Choroid plexus epithelial cell (primary cell): ENCODE measurements at places on chromosomes 12 and 14.

GRCh38 chr12:108033090-108033489 lies 96.0 kb upstream of the WSCD2 start:
- DNase-seq = no peak

DNA sequence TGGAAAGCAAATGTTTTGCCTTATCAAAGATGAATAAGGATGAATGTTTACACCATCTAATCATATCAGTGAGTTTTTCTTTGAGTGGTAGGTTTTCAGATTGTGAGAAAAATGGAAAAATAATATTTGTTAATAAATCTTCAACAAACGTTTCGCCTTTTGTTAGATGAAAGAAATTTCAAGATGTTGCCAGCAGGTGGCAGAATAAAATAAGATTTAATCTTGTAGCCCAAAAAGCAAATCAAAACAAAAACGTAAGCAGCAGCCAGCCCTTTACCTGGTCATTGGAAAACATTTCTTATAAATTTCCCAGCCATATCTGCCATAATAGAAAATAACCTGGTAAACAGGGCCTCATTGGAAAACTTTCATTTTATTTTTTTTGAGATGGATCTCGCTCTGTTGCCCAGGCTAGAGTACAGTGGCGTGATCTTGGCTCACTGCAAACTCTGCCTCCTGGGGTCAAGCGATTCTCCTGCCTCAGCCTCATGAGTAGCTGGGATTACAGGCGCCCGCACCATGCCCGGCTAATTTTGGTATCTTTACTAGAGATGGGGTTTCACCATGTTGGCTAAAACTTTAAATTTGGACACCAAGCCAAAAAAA lies 15.4 kb upstream of the TMEM120B start:
- DNase-seq = peak; percentile 69

- no peak for DNase-seq
Measured at GRCh38 chr12:52772772-52773171, 4.4 kb downstream of the KRT76 start.

GRCh38 chr12:105677672-105678071 lies 347.2 kb downstream of the C12orf75 start:
- no peak for DNase-seq

DNA sequence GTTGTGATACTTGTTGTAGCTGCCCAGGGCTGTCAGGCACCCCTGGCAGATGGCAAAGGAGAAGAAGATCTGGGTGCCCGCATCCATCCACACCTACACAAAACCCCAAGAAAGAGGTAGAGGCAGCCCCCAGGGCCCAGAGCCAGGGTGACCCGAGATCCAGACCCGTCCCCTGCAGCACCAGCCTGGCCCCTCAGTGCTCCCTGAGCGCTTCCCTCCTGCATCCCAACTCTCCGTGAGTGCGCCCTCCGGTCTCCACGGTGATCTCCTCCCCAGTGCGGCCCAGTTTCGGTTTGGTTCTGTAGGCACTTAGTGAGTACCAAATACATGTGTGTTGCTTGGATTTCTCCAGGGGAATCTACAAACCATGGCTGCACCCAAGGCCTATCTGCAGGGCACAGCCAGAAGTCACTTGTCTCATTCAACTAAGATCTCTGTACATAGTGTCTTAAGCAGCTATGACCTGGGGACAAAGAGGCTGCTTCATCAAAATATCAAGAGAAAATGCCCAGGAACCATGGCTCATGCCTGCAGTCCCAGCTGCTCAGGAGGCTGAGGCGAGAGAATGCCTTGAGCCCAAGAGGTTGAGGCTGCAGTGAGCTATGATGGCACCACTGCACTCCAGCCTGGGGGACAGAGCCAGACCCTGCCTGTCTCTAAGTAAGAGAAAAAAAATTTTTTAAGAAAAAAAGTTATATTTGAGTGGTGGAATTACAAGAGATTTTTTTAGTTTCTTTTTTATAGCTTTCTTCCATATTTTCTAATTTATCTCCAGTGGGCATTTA lies 15.9 kb downstream of the SLC6A12 start:
- DNase-seq = no peak

GRCh38 chr12:51827925-51828818 lies 20.3 kb downstream of the FIGNL2 start:
- DNase-seq = peak; percentile 31

- DNase-seq = peak; percentile 79
Measured at GRCh38 chr12:53190108-53190729, 9.5 kb upstream of the CSAD start.

GRCh38 chr12:100186071-100186470 lies 14.5 kb upstream of the ACTR6 start:
- no peak for DNase-seq

DNA sequence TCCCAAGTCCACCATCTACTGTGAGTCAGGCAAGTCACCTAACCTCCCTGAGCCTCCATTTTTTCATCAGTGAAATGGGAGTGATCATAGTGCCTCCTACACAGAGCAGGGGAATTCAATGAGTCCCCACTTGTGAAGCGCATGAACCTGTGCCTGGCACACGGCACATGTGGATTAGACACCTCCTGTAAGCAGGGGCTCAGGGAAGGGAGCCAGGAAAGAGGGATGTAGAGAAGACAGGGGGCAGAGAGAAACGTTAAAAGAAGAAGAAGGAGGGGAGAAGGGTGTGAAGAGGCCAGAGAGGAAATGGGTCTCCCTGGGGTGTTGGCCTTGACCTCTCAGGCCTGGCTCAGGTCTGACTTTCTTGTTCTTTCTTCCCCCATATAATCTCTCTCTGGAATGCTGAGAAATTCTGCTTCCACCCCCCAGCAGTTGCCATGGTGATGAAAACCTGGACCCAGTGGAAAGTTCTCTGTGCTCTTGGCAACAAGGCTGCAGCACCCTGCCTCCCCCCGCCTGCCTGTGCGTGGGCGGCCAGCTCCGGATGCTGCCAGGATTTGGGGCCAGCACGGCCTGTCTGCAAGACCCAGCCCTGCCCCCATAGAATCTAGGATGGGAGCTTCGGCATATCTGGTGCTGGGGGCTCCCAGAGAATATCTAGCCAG lies 94.5 kb downstream of the CALM1 start:
- peak; percentile 88 for DNase-seq

GRCh38 chr12:101824831-101825230 lies 5.9 kb downstream of the GNPTAB start:
- DNase-seq = no peak

DNA sequence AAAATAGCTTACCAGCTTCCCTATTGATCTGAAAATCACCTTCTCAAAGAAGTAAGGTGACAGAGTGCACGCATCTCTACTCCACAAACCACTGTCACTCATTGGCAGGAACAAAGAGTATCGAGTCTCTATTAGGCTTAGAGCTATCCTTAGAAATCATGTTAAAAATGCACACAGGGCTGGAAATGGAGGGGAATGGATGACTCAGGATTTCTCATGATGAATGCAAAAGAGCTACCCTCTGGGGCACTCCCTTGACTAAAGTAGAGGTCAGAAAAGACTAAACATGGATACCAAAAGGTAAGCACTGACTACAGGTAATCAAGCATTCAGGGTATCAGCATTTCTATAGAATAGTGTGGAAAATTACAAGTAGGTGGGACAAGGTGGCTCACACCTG lies 96.1 kb upstream of the ANO4 start:
- no peak for DNase-seq

- peak; percentile 67 for DNase-seq
Measured at GRCh38 chr14:70782361-70782760, 27.0 kb downstream of the MAP3K9 start.

DNA sequence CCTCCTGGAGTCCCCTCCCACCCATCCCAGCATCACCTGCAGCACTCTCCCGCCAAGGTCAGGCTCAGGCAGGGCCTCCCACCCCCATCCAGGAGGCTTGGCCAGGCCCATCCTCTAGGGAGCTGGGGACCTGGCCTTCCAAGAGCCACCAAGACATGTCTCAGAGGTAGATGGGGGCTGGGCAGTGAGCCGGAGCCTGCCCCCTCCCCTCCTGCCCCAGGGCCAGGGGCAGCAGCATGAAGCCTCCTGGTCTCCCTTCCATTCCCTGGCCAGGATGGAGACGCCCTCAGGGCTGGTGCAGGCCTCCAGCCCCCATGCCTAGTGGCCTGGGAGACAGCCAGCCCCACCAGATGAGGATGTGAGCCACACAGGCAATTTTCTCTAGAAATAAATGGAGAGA lies 69.3 kb upstream of the C14orf180 start:
- DNase-seq = no peak

DNA sequence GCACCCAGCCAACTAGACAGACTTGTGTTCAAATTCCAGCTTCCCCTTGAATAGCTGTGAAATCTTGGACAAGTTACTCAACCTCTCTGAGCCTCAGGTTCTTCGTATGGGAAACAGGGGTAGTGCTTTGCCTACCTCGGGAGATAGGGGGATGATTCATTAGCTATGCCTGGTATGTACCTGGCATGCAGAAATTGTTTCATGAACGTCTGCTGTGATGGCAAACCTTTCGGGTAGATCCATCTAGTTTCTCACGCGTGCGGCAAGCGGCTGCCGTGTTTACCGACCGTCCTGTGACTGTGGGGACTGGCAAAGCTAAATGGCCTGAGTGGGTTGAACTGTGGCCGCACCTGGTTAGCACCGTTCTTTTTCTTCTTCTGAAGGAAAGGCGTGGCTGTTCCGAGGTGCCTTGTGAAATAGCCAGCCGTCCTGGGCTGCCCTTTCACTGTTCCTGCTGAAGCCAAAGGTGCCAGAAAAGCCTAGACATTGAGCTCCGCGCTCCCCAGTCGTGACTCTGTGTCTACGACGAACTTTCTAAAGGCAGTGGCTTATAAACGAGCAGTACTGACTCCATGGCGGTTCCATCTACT lies 40.6 kb upstream of the MED13L start:
- DNase-seq = no peak

DNA sequence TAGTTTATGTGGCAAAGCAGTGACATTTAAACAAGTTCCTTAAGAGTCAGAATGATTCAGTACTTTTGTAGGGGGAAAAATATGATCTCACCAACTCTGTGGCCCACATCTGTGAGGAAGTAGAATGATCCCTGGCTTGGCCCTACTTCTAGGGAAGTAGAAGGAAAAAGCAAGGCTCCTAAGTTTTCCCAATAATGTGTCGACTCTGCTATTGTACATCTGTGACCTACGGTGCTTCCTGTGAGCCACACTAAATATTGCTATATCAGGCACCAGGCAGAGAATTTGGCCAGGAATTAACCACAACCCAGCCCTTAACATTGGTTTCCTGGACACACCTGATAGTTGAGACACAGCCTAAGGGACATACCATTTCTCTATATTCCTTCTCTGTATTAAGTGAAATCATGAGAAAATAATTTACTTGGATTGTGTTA lies 9.3 kb upstream of the NID2 start:
- no peak for DNase-seq

- no peak for DNase-seq
Measured at GRCh38 chr14:63910583-63911363, 58.0 kb downstream of the SYNE2 start.

- DNase-seq = peak; percentile 80
Measured at GRCh38 chr12:6061660-6062059, 62.8 kb downstream of the VWF start.

DNA sequence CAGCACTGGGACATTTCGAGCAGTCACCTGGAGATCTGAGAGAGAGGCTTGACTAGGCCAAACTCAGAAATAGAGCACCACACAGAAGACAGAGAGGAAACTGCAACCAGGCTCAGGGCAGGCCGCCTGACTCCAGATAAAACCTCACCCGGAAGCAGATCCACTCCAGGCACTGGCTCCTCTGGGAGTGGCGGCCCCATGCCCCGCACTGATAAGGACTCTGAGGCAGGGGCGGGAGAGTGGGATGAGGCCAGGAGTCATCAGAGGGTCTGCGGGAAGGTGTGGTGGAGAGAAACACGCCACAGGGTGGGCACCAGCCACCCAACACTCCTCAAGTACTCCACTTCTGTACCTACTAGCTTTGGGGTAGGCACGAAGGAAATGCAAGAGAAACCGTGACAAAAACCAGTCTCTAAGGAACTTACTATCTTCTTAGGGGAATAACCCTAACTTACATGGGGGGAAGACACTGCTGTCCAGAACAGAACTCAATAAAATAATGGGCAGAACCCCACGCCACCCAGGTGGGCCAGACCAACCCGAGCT lies 71.3 kb downstream of the CHGA start:
- DNase-seq = no peak

- DNase-seq = no peak
Measured at GRCh38 chr14:76163668-76164363, 12.1 kb downstream of the GPATCH2L start.

DNA sequence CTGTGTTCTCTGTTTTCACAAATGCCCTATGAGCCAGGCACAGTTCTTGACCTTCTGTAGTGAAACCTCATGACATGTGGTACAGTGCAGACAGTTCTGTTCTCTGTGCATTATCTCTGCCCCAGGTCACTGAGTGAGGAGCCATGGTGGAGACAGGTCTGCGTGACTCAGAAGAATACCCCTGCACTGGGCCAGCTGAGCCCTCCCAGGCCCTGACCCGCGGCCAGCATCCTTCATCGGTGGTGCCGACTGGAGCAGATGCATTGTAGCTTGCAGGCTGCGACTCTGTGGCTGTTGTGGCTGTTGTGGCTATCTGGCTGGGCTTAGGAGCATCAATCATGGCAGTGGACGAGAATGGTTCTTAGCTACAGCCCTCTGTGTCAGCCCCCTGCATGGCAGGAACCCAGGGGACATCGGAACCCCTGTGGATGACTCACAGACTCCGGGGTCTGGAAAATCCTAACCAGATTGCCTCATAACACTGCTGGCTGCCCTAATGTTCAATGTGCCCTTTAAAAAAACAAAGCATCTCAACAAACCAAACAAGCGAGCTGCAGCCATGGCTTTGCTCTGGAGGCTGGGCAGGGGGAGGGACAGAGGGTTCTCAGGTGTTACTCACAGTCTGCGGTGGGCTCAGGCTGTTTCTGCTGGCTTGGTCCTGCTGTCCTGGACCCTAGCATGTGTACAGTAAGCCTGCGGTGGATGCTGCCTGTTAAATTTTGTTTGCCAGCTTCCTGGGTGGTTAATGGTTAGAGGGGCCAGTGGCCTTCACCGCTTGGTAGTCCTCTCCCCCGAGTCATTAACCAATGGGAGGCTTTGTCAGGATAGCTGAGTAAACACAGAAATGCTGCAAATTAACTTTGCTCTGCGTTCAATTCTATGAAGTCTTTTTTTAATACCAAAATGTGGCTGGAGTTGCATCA lies at the start of gene SERPINA6:
Gene SERPINA6, minus strand, starts transcription at position 689 of the 923 bp plus-strand sequence. CDS start 8,688 bp downstream, outside the sequence.
- DNase-seq = peak; percentile 78

DNA sequence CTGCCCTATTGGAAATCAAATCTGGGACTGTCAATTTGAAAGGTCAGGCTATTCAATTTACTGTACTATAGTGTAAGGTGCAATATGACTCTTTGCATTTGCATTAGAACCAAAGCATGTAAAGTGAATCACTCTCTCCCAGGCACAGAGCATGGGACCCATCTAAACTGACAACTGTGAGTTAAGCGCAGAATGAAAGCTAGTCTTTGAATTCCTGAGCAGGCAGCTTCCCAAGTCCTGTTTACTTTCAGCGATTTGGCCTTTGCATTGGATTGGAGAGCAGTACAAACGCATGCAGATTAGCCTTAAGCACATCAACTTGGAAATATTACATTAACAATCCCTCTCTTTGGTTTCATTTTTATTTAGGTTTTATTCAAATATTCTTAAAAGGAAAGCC lies 74.6 kb downstream of the RERG start:
- peak; percentile 17 for DNase-seq

- DNase-seq = no peak
Measured at GRCh38 chr14:45133683-45134050, 614 bp downstream of the FKBP3 start.
